CD8-positive, alpha-beta memory T cell (primary cell): ENCODE measurements at places on chromosomes 2 and 18.

DNA sequence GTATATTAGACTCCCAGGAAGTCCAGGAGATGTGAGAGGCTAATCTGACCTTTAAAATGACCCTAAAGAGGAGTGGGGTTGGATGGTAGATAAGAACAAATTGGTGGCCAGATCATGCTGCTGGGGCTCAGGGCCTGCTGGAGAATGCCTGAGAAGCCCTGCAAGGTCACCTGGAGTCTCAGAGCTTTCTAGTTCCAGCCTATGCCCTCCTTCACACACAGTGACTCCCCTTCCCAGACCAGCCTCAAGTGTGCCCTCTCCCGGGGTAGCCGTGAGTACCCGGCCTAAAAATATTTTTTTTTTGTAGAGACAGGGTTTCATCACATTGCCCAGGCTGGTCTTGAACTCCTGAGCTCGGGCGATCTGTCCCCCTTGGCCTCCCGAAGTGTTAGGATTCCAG is 44.2 kb upstream of the FZD5 start:
- no peak for DNase-seq

GRCh38 chr2:215737477-215737876 is 275.9 kb downstream of the MREG start:
- DNase-seq, result no peak

- DNase-seq, result no peak
These were observed 33.4 kb downstream of the CDK15 start for GRCh38 chr2:201839727-201840126.

- no peak for DNase-seq
These were observed 324.0 kb downstream of the TXNL1 start for GRCh38 chr18:56314396-56314795.

- DNase-seq, result no peak
These were observed 2.5 kb downstream of the TLK1 start for GRCh38 chr2:171158036-171158789.

DNA sequence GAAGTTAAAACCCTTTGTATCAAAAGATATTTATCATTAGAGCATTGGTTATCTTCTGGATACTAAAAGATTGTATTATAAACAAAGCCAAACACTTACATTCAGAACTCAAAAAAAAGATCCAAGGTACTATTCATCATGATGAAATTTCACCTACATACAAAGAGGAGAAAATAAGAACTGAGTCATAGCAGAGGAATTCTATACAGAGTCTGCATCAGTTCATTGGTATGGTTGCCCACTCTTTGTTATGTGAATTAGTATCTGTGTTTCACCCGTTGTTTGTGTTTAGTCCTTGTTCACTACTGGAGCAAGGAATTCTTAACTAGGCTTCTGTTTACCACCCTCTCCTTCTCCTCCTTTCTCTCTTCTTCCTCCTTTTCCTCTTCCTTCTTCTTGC is 157.9 kb downstream of the LNPK start:
- no peak for DNase-seq

- DNase-seq, result no peak
These were observed 639.9 kb downstream of the LRP1B start for GRCh38 chr2:141490886-141491285.
